ENCODE measurements at places on chromosomes 1 and 21.

DNA sequence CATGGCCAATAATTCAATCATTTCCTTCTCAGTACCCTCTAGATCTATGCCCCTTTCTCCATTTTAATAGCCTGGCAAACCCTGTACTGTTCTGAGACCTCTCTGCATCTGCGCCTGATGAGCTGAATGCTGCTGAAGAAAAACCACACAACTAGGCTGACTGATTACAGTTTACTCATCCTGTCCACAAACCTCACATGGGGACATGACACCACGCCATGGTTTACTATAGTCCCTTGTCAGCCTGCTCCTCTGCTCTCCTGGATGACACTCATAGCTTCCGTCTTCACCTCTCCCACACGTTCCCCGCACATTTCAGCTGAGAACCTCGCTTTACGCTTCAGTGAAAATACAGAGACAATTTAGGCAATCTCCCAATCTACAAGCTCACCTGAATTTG, 59.7 kb downstream of the DESI2 start:
- no peak for DNase-seq

GRCh38 chr1:245590726-245591125, 435.9 kb downstream of the KIF26B start:
- no peak for DNase-seq

DNA sequence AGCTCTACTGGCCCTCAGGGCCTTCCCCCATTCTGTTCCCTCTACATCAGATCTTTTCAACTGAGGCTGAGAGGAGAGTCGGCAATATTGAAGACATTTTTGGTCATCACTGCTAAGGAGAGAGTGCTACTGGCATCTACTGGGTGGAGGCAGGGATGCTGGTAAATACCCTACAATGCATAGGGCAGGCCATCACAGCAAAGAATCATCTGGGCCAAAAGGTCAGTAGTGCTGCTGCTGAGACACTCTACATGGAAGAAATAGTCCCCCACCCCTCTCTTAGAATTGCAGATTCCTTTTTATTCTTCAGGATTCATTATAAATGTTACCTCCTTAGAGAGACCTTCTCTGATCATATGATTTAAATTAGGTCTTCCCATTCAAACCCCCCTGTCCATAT, 94.3 kb downstream of the JAK1 start:
- DNase-seq: no peak

DNA sequence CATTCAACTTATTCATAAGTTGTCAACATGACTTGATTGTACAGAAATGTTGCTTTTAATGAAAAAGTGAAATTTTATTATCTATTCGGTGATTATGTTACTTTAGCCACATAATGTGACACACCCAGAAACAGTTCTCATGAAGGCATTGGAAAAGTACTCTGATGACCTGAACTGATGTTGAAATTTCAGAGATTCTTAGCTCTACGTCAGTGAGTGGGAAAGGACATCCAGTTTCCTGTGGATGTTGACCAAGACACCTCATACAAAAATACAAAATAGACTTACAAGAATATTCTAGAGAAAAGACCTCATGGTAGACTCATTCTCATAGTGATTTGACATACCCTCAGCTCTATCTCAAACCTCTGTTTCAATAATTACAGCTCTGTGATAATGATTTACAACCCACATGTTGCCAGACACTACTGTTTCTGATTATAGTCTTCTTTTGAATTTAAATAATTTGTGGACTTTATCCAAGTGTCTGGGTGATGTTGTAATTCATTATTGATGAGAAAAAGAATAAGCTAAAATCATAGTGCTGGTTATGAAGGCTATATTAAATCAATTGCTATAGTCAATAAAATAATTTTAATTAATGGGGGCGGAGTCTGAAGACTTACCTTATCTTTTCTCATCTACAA, 37.3 kb downstream of the KCNK2 start:
- DNase-seq: no peak

DNA sequence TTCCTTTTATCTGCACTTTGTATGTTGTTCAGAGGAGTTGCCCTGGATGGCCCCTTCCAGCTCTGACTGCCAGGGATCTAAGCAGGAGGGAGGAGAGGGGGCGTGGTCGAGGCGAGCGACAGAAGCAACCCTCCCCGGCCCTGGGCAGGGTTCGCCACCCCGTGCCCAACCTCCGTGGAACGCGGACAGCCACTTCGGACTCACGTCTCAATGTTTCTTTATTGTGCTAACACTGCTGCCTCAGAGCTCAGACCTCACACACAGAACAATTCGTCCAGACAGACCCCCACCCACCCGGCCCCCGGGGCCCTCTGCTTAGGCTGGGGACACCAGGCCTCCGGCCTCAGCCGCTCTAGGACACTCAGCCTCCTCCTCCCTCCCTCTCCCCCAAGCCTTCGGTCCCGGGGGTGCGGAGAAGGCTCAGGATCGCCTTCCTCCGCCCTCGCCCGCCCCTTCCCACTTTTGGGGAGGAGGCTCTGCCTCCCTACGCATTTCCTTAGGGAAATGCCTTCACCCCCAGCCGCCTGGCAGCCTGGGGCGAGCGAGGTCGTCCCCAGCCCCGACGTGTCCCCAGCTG, 8.3 kb downstream of the VSIG8 start:
- peak; percentile 33 for DNase-seq

DNA sequence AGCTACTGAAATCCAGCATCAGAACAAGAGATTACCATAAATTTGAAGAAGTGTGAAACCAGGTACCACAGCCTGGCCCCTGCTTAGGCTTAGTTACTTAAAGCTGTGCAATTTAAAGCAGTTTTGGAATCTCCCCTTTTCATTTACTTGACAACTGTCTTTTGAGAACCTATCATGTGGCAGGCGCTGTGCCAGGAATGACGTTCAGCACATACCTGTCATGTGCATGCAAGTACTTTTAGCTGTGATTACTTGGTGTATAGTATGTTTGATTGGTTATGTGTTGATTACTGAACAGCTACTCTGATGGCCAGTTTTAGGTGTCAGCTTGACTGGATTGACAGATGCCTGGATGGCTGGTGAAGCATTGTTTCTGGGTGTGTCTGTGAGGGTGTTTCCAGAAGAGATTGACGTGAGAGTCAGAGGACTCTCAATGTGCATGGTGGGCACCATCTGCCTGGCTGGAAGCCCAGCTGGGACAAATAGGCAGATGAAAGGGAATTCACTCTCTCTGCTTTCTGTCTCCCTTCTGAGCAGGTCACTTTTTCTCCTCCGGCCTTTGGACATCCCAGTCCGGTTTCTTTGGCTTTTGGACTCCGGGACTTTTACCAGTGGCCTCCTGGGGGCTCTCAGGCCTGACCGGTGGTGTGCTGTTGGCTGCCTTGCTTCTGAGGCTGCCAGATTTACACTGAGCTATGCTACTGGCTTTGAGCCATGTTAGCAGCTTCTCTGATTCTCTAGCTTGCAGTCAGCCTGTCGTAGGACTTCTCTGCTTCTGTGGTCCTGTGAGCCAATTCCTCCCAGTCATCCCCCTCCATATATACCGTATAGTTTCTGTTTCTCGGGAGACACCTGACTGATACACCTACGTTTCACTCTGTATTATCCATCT, 178.0 kb downstream of the RYR2 start:
- DNase-seq: no peak

DNA sequence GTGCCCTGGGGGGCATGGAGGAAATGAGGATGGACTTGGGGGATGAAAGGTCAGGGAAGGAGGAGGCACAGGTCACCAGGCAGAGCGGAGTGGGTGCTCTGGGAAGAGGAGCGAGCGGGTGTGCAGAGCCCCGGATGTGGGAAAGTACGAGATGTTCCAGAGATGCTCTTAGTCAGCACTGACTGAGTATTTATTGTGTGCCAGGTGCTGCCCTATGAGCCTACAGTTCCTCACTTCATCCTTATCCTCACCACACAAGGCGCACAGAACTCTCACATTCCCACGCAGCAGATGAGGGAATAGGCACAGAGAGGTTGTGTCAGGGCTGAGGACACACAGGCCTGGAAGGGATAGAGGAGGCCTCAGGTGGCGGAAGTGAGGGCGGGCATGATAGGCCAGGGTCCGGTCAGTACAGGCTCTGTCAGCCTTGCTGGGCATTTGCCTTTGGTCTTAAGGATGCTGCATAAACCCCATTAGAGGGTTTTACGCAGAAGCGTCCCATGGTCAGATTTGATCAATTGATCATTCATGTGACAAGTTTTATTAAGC, 77.3 kb downstream of the ARHGEF10L start:
- DNase-seq: no peak

- no peak for DNase-seq
Measured at GRCh38 chr1:185960422-185961321, 226.5 kb downstream of the HMCN1 start.

GRCh38 chr1:116751146-116751545, 3.1 kb upstream of the CD2 start:
- DNase-seq: peak; percentile 40

GRCh38 chr1:14372526-14372925, 226.0 kb upstream of the KAZN start:
- no peak for DNase-seq

GRCh38 chr1:97007840-97008604, 286.4 kb downstream of the PTBP2 start:
- no peak for DNase-seq

- no peak for DNase-seq
Measured at GRCh38 chr21:43902441-43902840, 37.4 kb downstream of the AGPAT3 start.

DNA sequence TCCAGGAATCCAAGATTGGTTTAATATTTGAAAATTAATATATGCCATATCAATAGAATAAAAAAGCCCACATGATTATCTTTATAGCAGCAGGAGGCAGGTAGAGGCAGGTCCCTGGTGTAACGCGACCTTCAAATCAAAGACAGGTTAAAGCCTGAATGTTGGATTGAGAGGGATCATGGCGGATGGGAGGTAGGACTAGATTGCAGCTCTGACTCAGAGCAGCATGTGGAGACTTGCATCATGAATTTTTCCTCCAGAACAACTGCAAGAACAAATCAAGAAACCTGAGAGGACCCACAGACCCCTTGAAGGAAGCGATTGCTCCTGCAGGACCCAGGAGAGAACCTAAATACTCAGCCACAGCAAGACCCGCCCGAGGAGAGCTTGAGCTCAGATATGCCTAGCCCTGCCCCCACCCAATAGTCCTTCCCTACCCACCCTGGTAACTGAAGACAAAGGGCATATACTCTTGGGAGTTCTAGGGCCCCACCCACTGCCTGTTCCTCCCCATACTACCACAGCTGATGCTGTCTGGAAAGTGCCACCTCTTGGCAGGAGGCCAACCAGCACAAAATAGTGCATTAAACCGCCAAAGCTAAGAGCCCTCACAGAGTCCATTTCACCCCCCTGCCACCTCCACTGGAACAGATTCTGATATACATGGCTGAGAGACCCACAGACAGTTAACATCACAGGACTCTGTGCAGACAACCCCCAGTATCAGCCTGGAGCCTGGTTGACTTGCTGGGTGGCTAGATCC, 19.5 kb downstream of the S100B start:
- no peak for DNase-seq

GRCh38 chr1:183702087-183702812, 49.1 kb upstream of the APOBEC4 start:
- no peak for DNase-seq

DNA sequence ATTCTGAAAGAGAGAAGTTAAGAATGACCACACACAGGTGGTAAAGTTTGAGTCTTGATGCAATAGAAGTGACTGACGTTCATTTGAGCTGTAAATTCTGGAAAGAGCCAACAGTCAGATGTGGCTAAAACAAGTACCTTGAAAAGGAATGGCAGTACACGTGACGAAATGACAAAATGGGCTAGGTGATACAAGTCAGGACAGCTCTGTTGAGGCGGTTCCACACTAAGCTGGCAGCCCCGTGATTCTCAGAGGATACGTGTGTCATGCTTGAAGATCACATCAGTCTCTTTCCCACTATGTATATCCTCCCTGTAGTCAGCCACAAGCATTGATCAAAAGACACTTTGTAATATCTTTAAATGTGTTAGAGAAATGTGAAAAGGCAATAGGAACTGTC, 881.3 kb upstream of the ADGRL2 start:
- DNase-seq: no peak

- DNase-seq: no peak
Measured at GRCh38 chr1:215044151-215044550, 38.4 kb upstream of the KCNK2 start.

DNA sequence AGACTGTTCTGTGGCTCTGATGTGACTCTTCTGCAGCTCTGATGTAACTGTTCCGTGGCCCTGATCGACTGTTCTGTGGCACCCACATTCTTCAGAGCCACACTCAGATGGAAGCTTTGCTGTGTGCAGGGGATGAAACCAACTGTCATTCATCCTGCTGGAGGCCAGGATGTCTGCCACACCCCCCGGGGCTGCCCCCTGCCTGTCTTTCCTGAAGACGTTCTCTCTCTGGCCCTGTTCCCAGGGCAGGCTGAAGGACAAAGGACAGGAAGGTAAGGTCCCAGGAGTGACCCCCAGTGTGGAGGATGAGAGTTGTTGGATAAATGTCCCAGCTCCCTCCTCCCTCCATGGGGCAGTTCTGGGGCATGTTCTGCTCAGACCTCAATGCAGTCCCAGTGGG, 29.4 kb upstream of the UMODL1 start:
- no peak for DNase-seq

GRCh38 chr1:221101807-221102605, 222.8 kb downstream of the HLX start:
- DNase-seq: no peak

Measured in inflammatory macrophage (primary cell).